Inflammatory macrophage treated with lipopolysaccharide for 4 hours (primary cell): ENCODE measurements at places on chromosomes 3 and 15.

GRCh38 chr15:40265355-40265754 is 17.5 kb downstream of the ANKRD63 start:
- no peak for DNase-seq

DNA sequence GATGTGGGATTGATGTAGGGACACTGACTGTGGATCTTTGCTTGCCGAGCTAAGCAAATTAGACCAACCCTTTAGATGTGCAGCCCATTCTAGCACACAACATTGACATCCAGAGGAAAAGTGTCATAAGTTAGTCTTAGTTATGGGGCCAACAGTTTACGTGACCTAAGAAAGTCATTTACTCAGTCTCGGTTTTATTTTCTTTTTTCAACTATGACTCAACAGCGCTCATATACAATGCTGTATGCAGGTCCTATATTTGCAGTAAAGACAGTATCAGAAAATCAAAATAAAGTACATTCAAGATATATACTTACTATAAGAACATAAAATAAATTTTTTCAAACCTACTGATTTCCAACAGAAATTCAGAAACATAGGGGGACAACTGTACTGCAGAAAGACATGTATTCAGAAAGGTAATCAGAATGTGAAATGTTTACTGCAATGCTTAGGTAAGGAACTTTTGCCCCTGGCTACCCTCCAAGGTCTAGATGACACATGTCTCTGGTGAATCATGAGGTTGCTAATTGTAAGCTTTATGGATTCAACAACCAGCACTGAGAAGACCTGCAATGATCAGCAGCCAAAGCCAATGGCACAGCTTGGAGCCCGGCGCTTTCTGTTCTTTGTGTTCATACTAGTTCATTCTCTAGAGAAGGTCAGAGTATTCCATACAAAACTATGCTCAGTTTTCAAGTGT is 317.5 kb upstream of the CNTN6 start:
- no peak for DNase-seq

- DNase-seq = no peak
These were observed 73.4 kb downstream of the CRYBG3 start for GRCh38 chr3:97895216-97895615.

GRCh38 chr3:27311400-27311799 is 57.8 kb downstream of the NEK10 start:
- DNase-seq = no peak

DNA sequence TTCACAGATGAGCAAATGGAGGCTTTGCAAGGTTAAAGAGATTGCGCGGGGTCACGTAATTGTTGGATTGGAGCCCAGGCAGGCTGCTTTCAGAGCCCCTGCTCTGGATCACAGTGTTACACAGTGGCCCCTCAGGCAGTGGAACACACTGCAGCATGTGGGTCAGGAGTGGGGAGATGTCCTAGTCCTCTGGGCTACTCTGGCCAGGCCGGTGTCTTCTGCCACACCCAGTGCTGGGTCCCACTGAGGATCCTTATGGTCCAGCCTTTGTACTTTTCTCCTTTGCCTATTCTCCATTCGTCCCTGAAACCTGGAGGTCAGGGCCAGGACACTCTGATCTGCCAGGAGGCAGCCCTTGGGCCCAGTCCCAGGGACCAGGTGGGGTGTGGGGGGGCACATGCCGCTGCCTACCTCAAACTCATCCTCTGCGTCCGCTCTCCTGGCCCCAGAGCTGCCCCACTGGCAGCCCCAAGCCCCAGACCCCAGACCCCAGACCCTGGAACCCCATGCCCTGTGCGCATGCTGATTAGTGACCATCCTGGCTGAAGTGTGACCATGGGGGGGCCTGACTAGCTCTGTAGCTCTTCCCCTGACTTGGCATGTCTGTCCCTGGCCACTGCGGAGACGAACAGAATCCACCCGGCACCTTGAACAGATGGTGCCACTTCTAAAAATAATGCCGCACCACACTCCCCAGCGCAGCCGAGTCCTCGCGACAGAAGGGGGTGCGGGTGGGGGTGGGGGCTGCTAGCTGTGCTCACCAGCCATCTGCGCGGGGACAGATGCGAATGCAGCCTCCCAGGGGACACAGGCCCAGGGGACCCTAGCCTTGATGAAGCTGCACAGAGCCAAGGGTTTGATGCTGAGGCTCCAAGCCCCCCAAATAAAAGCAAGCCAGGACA is 41.6 kb downstream of the ATP2B2 start:
- DNase-seq = no peak

DNA sequence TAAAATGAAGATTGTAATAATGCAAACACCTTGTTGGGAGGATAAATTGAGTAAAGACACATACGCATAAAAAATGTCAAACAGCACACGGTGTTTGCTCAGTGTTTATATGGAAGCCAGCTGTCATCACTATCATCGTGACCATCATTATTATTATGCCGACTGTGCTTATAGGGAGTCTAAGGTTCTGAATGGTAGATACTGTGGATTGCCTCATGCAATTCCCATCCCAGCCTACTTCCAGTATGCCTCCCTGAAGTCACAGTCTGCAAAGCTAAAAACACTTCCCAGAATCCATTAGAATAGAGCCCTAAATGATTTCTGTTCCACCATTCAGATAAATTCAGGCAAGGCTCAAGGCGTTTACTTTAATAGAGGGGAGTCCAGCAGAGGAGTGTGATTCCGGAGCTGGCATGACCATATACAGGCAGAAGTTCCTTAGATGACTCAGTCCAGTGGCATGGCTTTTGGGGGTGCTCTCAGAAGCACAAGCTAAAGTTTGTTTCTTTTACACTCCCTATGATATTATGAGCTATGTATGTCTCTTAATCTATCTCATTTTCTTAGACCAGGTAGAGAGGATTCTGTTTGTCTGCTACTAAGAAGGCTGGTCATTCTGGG is 148.7 kb downstream of the MEX3B start:
- no peak for DNase-seq

GRCh38 chr3:150844484-150844883 is 60.8 kb downstream of the MINDY4B start:
- DNase-seq = no peak

DNA sequence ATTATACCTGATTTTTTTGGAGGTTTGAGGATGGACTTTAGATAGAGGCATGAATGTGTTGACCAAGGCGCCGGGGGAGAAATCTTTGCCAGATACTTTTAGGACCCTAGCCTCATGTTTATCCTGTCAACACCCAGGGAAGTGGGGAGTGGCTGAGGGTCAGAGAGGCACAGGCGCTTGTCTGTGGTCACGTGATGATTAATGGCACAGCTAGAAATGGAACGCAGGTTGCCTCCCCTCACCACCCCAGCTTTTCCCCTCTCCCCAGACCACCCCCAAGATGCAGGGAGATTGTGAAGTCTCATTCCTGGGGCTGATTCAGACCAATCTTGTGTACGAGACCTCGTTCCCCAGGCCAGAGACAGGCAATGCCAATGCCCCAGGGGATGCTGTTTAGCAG is 218.4 kb upstream of the LINGO1 start:
- DNase-seq = no peak

GRCh38 chr3:46100812-46101211 is 73.5 kb upstream of the XCR1 start:
- DNase-seq = peak; percentile 96

DNA sequence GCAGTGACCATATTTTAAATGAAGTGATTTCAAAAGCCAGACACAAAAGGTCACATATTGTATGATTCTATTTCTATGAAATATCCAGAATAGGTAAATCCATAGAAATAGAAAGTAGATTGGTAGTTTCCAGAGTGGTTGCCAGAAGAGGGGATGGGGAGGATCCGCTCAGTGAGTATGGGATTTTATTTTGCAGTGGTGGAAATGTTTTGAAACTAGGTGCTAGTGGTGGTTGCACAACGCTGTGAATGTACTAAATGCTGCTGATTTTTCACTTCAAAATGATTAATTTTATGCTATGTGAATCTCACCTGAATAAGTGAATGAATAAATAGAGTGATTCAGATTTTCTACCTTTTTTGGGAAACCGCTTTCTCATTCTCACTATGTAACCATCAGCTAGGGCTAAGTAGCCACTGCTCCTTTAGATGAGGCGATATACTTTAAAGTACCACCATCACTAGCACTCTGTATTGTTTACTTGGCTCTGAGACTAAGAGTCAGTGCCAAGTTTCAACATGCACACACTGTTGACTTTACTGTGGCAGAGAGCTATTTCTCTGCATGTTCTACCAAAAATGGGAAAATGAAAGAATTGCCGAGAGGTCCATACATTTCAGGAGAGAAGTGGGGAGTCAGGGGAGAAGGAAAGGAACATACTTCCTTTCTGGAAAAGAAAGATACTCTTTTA is 90.7 kb upstream of the GOLIM4 start:
- no peak for DNase-seq

GRCh38 chr3:150773616-150774192 is 10.7 kb upstream of the SIAH2 start:
- DNase-seq = no peak

GRCh38 chr3:194139814-194140391 is 4.0 kb downstream of the HES1 start:
- DNase-seq = no peak

DNA sequence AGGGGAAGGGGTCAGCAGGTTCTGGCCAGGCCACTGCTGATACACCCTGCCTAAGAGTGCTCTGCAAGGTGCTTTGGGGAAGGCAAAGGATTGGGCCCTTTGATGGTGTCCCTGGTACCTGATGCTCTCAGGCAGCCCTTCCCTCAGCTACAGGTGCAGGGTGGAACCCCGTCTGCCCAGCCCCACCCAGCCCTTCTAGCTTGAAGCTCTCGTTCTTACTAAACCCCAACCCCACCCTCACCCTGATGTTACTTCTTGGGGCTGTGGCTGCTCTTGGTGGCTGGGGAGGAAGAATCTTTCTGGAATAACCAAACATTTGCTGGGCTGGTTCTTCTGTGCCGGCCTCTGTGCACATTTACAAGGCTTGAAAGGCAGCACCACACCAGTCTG is 6.4 kb downstream of the GNAI2 start:
- no peak for DNase-seq

- DNase-seq = peak; percentile 71
These were observed 19.1 kb downstream of the SLC12A6 start for GRCh38 chr15:34318277-34319079.

DNA sequence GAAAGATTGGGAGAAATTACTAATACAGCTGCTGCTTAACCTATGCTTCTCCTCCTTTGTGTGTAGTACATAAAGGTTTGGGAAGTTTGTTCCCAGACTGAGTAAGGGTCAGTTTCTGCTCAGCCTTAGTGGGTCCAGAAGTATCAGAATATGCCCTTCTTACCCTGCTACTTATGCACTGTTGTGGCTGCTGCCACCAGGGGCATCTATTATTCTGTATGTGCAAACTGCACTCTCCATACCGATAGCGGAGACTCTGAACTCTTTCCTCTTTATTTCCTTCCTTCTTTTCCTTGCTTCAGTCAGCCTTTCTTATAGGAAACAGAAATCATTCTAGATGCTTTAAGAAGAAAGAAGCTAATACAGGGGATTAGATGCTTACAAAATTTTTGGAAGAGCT is 4.0 kb downstream of the NEDD4 start:
- no peak for DNase-seq

GRCh38 chr15:63483521-63484371 is 20.6 kb upstream of the USP3 start:
- peak; percentile 86 for DNase-seq

DNA sequence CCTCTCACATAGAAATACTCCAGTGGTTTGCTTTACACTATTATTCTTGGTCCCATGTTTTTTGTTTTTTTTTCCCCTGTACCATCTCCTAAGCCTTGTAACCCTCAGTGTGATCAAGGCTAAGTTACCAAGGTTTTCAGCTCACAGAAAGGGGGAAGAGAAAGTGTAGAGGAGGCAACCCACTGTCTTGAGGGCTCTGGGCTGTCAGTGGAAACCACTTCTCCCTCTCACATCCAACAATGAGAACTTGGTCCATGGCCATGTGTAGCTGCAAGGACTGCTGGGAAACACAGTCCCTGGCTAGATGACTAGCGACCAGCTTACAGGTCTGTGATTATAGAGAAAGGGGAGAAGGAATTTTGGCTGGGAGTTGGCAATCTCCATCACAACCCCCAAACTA is 30.3 kb downstream of the GPD1L start:
- no peak for DNase-seq

DNA sequence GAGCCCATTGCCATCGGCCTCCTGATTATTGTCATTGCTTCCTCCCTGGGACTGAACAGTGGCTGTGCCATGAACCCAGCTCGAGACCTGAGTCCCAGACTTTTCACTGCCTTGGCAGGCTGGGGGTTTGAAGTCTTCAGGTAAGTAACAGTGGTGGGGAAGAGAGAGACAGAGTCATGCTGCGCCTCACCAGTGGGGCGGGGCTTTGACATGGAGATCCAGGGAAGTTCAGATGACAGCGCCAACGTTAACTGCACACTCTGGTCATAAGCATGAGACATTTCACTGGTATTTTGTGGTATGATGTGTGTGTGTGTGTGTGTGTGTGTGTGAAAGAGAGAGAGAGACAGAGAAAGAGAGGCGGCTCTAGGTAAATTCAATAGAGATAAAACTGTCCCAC is 41.0 kb downstream of the AQP9 start:
- no peak for DNase-seq

DNA sequence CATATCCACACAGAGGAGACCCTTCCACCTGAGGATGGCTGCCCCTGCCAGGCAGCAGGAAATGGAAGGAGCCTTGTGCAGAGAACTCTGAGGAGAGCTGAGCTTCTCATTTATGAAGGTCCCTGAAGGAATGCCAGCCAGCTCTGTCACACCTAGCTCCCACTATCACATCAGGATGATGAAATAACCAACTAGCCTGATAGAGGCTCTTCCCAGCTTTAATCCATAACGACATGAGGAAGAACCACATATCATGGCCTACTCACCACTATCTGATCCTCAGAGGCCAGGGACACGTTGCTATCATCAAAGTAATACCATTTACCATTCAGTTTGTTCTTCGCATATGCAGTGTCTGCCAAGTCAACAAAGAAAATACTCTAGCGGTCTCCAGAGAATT is 1.5 kb upstream of the C3orf62 start:
- no peak for DNase-seq

- DNase-seq = no peak
These were observed 99.7 kb downstream of the XXYLT1 start for GRCh38 chr3:195171093-195171873.

DNA sequence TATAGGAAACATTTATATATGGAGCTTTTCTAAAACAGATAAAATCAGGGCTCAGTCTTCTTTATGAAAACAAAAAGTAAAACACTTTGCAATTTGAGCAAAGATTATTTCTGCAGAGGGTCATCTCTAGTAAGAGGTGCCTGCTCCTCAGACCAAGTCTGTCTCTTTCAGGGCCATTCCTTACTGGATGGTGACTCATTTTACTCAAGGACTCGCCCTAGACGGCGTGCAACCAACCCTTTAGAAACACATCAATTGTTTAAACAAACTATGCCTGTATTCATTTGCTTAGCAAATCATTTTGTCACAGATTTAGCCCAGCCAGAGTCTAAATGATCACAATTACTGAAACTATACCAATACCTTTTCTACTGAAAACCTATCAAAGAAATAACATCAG is 242.8 kb upstream of the ICE2 start:
- DNase-seq = no peak

- no peak for DNase-seq
These were observed 309.9 kb upstream of the RASGRP1 start for GRCh38 chr15:38874464-38874863.

DNA sequence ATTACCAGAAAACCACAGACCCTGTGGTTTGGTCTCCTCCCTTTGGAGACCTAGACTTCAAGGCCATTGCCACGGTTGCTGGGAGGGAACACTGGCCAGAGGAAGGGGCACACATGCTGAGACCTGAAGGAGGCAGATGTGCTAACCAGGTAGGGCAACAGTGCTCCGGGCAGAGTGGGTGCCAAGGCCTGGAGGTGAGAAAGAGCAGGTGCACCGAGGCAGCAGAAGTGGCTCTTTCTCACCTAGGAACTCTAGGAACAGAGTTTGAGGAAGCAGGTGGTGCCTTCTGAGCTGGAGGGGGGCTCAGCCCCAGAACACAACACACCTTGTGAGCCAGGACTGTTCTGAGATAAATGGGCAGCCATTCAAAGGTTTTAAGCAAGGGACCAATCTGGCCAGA is 106.1 kb downstream of the MEGF11 start:
- DNase-seq = no peak
